ENCODE measurements at places on chromosomes 2 and 18.

DNA sequence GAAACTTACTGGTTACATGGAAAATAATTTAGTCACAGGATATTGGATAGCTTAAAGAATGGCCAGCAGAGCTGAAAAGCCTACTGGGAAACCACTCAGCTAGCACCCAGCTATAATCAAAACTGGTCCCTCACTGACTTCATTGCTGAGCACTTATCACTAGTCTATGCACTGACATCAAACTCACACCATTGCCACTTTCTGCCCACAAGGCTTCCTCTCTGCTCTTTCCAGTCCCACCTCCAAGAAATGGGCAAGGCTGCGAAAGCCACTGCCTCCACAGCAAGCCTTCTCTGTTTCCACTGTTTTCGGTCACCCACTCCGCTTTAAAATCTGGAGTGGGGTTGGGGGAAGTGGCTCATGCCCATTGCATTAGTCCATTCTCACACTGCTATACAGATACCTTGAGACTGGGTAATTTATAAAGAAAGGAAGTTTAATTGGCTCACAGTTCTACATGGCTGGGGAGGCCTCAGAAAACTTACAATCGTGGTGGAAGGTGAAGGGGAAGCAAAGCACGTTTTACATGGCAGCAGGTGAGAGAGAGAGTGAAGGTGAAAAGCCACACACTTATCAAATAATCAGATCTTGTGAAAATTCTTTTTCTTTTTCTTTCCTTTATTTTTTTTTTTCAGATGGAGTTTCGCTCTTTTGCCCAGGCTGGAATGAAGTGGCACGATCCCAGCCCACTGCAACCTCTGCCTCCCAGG is 77.0 kb upstream of the CERS6 start:
- DNase-seq = no peak

DNA sequence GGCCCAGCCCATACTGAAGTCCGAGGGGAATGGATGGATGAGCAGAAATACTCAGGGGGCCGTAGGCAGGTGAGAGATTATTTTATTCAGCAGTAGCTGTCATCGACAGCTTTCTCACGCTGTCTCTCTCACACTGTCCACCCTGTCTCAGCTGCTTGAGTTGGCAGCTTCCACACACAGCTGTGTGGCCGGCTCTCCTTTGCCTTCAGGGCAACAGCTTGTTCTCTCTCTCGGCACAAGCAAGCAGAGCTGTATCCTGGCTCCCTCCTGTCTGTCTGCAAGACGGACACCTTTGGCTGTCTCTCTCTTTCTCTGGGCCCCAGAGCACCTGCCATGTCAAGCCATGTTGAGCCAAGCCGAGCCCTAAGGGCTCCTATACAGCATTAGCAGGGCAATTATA is 9.8 kb upstream of the PAPOLG start:
- no peak for DNase-seq

DNA sequence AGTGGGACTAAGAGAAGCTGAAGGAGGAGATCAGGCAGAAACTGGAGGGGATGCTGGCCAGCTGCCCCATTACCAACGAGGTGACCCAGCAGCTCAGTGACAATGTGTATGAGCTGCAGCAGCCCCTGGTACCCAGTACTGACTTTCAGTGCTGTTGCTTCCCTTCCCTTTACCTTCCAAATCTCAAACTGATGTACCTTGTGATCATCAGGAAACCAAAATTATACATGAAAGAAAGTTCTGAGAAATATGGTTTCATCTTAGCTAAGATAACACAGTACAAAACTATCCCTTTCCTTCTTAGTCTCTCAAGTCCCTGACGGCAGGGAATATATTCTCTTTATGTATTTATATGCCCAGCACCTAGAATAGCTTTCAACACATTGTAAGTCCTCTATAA is 52.3 kb upstream of the CERS6 start:
- no peak for DNase-seq

DNA sequence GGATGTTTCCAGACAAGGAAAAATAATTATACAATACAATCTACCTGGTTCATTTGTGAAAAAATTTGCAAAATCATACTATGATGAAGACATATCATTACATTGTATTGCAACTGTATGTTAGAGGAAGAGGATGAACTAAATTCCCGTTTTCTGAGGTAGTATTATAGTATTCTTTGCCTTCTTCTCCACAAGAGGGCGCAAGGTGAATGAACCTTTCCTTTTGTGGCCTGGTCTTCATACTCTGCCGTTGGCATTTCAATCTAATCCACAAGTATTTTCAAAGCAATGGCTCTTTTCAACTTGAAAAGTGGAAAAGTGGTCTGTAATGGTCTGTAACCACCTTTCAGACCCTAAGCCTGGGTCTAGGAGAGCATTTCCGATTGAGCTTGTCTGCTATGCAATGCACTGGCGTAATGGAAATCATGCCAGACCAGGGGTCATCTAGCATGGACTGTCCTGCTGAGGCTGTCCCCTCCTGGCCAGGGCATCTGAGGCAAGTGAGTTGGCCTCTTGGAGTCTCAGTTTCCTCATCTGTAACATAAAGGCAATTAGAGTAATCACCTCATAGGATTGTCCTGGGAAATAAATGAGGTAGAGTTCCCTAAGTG is 30.8 kb upstream of the ZNF396 start:
- DNase-seq = peak; percentile 86

DNA sequence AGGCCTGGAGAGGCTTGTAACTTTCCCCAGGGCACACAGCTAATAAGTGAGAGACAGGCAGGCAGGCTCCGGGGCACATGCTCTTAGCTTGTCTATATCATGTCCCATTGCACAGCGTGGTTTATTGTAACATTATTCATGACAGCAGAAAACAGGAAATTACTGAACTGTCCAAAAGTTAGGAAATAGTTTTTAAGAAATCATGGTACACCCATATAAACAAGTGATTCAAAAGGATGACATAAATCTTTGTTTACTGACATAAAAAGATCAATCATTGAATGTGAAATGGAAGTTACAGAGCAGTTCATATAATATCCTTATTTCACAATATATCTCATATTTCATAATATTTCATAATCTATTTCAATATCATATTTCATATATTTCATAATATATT is 34.3 kb upstream of the TXNDC2 start:
- DNase-seq = no peak

DNA sequence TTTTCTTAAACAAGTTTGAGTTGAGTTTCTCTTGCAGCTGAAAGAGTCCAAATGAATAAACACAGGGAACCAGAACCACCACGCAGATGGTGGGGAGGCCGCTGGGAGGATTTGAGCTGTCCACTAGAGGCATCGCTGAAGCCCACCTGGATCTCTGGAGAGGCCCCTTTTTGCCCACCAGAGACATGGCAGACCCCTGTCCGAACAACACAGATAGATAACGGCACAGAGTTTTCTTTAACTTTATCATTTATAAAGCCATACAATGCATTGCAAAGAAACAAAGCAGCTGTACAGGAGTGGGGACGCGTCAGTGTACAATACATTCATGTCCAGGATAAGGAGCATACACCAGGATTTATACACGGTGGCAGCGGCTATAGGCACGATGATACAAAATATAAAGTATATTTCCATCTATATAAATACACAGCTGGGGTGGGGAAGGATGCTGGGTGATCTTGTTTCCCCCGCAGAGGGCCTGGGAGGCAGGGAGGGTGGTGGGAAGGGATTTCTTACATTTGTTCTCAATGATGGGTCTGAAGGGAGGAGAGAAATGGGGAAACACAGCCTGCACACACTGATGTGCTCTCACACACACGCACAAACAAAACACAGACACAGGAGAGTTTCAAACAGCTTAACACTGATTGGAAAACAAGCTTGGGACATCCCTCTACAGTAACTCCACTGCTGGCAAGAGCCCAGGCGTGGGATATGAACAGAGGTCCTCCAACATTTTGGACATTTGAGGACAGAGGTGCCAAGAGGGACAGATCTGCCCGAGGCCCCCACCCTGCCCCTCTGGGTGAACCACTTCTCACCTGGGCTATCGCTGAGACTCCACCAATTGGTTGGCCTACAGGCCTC is 203.0 kb downstream of the TNS1 start:
- DNase-seq = no peak

- DNase-seq = no peak
Measured at GRCh38 chr2:108640731-108641130, 78.6 kb upstream of the RANBP2 start.

GRCh38 chr2:150417278-150417677 is 70.2 kb downstream of the RND3 start:
- DNase-seq = no peak

DNA sequence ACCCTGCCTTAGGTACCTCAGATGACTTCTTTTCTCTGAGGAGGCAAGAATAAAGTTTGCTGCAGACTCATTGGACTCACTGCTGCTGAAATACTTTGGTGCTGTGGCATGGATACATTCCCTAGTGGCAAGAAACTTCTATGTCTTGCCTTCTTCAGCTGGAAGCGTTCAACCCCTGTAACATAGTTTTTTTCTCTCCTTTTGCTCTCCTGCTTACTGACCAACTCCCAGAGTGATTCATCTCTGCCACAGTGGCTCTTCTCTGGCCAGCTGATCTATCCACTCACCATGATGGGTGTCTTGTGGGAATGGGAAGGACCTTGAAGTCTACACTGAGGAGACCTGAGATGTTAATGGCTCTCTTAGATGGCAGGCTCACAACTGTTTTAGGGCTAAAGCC is 309.3 kb upstream of the LRRTM4 start:
- DNase-seq = no peak

All from Ammon's horn (tissue), 1 donor.